Stimulated activated CD8-positive, alpha-beta memory T cell treated with anti-CD3 and anti-CD28 coated beads, Interleukin-4, amount 100 ng/mL, for 4 hours (primary cell): ENCODE measurements at places on chromosomes 5 and 9.

DNA sequence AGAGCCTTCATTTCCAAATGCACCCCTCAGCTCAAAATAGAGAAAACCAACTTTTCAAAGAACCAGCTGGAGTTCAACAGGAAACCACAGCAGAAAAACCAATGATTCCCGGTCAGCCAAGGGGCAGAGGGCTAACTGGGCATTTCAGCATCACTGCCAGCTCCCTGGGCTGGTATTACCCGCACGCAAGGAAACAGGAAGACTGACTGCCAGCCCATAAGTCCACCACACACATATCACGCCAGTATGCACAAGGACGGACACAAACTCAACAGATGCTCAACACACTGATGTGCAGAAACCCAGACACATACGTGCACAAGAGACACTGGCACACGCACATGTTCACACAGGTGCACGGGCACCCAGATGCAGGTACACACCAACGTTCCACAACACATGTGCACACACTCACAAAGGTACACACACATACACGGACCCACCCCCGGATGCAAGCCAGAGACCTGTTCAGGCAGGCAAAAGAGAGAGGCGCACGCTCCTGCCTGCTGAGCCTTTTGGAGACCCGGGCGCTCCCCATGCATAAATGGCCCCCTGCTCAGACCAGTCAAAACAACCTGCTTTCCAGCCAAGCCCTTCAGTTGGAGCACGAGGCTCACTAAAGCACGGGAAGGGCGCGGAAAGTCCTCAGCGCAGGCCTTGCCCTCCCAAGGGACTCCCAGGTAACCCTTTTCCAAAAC is 2.1 kb downstream of the ADAMTS2 start:
- no peak for DNase-seq

- no peak for DNase-seq
These were observed 376.0 kb upstream of the PAPPA start for GRCh38 chr9:115777610-115778009.

- no peak for DNase-seq
These were observed 2372.1 kb downstream of the MAT2B start for GRCh38 chr5:165877475-165877874.

- no peak for DNase-seq
These were observed 12.6 kb downstream of the ISL1 start for GRCh38 chr5:51395666-51396356.

- DNase-seq, result no peak
These were observed 118.2 kb downstream of the SEC61B start for GRCh38 chr9:99340281-99340680.

GRCh38 chr5:7869474-7870136 is 657 bp downstream of the MTRR start:
- DNase-seq, result no peak
